ENCODE measurements at places on chromosomes 13 and 19.

- DNase-seq: no peak
Observed at GRCh38 chr13:48527955-48528354, 4.9 kb downstream of the RCBTB2 start.

DNA sequence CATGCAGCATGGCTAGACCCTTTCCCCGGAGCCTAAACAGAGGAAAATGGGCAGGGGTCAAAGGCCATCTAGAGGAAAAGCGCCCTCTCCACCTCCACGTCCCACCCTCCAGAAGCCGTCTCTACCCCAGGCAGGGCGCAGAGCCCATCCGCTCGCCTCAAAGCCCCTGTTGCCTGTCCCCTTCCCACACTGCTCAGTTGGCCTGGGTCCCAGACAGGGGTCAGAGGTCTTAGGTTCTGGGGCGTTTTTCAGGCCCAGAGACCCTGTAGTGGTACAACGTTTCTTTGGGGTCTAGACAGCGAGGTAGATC lies 285 bp downstream of the TMEM143 start:
- no peak for DNase-seq

DNA sequence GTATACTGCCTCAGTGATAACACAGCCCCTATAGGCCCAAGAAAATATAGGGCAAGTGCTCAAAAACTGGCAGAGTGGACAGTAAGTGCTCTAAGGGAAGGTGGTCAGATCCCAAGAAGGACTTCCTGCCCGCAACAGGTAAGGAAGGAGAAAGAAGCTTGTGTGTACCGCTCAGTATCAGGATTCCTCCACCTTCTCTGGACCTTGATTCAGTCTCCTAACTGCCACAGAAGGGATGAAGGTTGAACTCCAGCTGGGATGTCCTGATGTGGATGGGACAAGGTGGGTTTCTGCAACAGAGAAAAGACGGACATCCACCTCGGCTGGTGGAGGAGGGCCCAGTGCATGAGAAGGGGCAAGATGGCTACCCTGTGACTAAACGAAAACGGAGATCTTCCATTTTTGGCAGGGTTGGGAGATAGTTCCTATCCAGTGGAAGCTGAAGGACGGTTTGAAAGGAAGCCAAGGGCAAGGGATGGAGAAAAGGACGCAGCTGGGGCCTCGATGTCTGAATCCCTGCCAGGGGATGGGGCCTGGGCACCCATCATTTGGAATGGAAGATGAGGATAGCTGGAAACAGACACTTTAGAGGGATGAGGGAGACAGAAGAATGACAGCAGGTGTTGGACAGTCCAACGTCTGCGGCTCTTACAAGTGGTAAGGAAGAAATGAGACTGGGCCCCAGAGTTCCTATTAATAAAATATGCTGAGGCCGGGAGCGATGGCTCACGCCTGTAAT lies 1.3 kb upstream of the ATF5 start:
- no peak for DNase-seq

GRCh38 chr19:49380391-49380790 lies 7.7 kb upstream of the KASH5 start:
- no peak for DNase-seq

DNA sequence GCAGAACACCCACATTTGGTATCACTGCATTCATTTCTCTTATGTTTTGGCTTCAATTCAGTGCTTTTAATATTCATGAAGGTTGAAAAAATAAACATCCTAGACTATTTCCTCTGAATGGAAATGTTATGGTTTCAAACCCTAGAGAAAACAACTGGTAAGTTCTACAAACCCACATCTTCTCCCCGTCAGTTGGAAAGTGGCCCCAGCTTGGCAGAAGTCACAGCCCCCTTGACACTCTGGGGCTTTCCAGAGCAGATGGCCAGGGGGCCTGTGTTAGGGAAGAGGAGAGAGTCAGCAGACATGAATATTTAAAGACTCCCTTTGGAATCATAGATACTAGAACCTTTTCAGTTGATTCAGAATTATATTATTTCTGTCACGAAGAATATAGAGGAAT lies 123.9 kb downstream of the SHISA2 start:
- DNase-seq: no peak

GRCh38 chr19:30880151-30880550 lies 469.1 kb downstream of the TSHZ3 start:
- no peak for DNase-seq

DNA sequence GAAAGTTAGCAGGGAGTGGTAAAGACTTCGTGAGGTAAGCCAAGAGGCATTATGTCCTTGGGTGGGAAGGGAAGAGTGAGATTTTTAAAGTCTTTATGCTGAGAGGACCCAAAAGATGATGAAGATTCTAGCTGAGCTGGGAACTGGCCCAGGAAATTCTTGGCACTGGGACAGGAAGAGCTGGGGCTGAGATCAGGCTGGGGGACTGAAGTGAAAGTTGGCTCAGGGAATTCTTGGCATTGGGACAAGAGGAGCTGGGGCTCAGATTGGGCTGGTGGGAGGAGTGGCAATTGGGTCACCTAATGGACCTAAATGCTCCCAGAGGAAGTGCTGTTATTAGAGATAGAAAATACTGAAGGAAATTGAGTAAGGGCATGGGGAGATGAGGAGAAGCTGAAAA lies 8.8 kb downstream of the SCEL start:
- DNase-seq: no peak
